ENCODE measurements at places on chromosomes 12 and 14.

GRCh38 chr12:113781415-113782198, 184.5 kb downstream of the RBM19 start:
- DNase-seq = no peak

- DNase-seq = no peak
Measured at GRCh38 chr14:75800792-75801191, 139.7 kb downstream of the TTLL5 start.

- DNase-seq = no peak
Measured at GRCh38 chr12:132075026-132075713, 68.9 kb downstream of the DDX51 start.

DNA sequence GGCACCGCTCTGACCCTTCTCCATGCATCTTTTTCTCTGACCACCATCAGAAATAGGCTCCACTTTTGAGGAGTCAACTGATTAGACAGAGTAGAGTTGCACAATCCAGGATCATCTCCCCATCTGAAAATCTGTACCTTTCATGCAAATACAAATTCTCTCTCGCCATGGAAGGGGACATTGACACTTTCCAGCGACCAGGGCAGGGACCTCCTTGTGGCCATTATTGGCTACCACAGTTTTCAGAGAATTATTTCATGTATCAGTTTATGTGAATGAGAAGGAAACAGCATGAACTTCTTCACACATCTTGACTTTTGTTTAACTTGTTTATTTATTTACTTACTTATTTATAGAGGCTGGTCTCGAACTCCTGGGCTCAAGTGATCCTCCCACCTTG, 13.8 kb upstream of the RAN start:
- no peak for DNase-seq

DNA sequence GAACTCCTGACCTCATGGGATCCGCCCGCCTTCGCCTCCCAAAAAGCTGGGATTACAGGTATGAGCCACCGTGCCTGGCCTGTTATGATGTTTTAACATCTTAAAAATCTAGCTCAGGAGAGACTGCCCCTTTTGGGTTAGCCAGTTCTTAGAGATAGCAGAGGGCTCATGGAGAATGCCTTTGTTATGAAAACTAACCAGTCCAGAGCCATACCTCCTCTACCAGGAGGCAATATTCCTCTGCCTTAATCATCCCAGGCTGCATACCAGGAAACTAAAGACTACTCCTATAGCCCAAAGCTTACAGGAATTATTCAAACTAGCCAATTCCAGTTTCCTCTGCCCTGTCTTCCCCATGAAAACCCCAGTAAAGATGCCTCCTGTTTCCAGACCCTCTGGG, 96.0 kb upstream of the MDM1 start:
- no peak for DNase-seq

GRCh38 chr12:103772367-103773108, 68.5 kb downstream of the NT5DC3 start:
- DNase-seq = no peak

DNA sequence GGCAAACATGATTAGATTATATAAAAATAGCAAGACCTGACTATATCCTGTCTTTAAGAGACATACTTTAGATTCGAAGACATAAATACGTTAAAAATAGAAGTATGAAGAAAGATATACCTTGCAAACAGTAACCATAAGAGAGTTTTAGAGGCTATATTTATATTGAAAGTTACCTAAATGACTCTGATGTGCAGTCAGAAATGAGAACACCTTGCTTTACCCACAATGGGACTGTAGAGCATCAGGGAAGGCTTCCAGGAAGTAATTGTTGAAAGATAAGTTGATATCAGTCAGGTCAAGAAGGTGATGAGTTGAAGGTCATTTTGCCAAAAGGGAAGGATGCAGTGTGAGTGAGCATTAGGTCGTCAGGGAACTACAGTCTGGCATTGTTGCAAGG, 110.2 kb downstream of the NEDD1 start:
- no peak for DNase-seq

DNA sequence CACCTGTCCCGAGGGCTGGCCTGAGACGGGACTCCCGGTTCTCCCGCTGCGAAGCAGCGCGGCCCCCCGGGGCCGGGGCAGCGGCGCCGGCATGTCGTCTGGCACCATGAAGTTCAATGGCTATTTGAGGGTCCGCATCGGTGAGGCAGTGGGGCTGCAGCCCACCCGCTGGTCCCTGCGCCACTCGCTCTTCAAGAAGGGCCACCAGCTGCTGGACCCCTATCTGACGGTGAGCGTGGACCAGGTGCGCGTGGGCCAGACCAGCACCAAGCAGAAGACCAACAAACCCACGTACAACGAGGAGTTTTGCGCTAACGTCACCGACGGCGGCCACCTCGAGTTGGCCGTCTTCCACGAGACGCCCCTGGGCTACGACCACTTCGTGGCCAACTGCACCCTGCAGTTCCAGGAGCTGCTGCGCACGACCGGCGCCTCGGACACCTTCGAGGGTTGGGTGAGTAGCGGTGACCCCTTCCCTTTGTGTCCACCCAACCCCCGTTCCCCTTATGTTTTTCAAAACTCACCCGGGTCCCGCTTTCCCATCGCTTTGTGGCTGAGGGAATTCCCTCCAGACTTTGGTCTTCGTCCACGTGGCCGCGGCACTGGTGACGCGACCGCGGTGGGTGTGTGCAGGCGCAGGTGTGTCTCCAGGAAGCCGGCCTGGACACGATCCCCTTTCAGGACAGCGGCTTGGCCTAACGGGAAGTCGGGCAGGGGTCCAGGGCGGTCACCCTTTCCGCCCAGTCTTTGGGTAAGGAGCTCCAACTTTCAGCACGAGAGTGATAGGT, 826 bp downstream of the PRKCH start:
- peak; percentile 21 for DNase-seq
